ENCODE measurements at places on chromosomes 2 and 18. TPM values are rescaled to one million over a fixed set of nuclear protein-coding genes. Genes with fewer than 3 reads are reported as not detected.

The MC2R gene
- not detected for total RNA-seq

The SNRNP200 gene
- total RNA-seq, result 211 TPM

The INPP5D gene
- 1.8 TPM for total RNA-seq

The RAD51AP2 gene
- 0.18 TPM for total RNA-seq

The CCDC74A gene
- total RNA-seq, result 29.0 TPM

The SERPINB13 gene
- not detected for total RNA-seq

The LINC00305 gene
- not detected for total RNA-seq

The MOCOS gene
- total RNA-seq, result 1.4 TPM

The LONRF2 gene
- 0.40 TPM for total RNA-seq

The HK2 gene
- total RNA-seq, result 31.5 TPM

The C2orf80 gene
- 0.55 TPM for total RNA-seq

The BOK gene
- total RNA-seq, result 24.5 TPM

The ACMSD gene
- total RNA-seq, result not detected

The ZNF396 gene
- 5.6 TPM for total RNA-seq

The ACKR3 gene
- 87.6 TPM for total RNA-seq

The LDLRAD4 gene
- 15.1 TPM for total RNA-seq

The COLEC11 gene
- 1.0 TPM for total RNA-seq

The SLC19A3 gene
- total RNA-seq, result 0.86 TPM

The RFTN2 gene
- total RNA-seq, result 0.55 TPM

The PPP1R1C gene
- 1.2 TPM for total RNA-seq

The PGAP1 gene
- 46.5 TPM for total RNA-seq

The IL36A gene
- not detected for total RNA-seq

The ATP6V1C2 gene
- 0.27 TPM for total RNA-seq

The EFHD1 gene
- total RNA-seq, result 10.8 TPM

The CETN1 gene
- not detected for total RNA-seq

The RGPD3 gene
- total RNA-seq, result 0.25 TPM

The SLC16A14 gene
- total RNA-seq, result 11.6 TPM

The DCDC2C gene
- not detected for total RNA-seq

The DPYSL5 gene
- total RNA-seq, result 3.5 TPM

The TSN gene
- 36.4 TPM for total RNA-seq

The CNTNAP5 gene
- total RNA-seq, result 8.2 TPM

The RTP5 gene
- not detected for total RNA-seq

The GAL3ST2 gene
- 0.57 TPM for total RNA-seq

The ERICH2 gene
- total RNA-seq, result 9.6 TPM

The NTSR2 gene
- total RNA-seq, result not detected

The DRC1 gene
- total RNA-seq, result 0.33 TPM

The REG3A gene
- not detected for total RNA-seq

The NGEF gene
- 1.6 TPM for total RNA-seq

The CDKL4 gene
- total RNA-seq, result 0.24 TPM

The ATOH8 gene
- total RNA-seq, result 1.1 TPM

The RAPGEF4 gene
- total RNA-seq, result 0.77 TPM

The SCN3A gene
- 0.09 TPM for total RNA-seq

The VAMP5 gene
- 6.3 TPM for total RNA-seq

The EGR4 gene
- total RNA-seq, result 0.15 TPM

The GPR45 gene
- total RNA-seq, result not detected

The TLX2 gene
- total RNA-seq, result 0.27 TPM

The FIGLA gene
- total RNA-seq, result not detected

The CABYR gene
- 10.0 TPM for total RNA-seq

The LRRTM1 gene
- 3.3 TPM for total RNA-seq

The LYPD6B gene
- total RNA-seq, result 14.9 TPM

The PARD6G gene
- 20.3 TPM for total RNA-seq

The RHOB gene
- total RNA-seq, result 52.4 TPM

The SMARCAL1 gene
- total RNA-seq, result 33.6 TPM

The IL37 gene
- total RNA-seq, result not detected

The LIPG gene
- total RNA-seq, result 4.0 TPM

The GALNT3 gene
- total RNA-seq, result 9.7 TPM

The KRTCAP3 gene
- total RNA-seq, result 25.9 TPM
